ENCODE measurements at places on chromosomes 13 and 19. TPM values are rescaled to one million over a fixed set of nuclear protein-coding genes. Genes with fewer than 3 reads are reported as not detected.

- DNase-seq = no peak
Measured at GRCh38 chr19:50764409-50764808, 5.9 kb upstream of the GPR32 start.

The ZNF443 gene
- total RNA-seq = 4.1 TPM

The FKBP8 gene
- 431 TPM for total RNA-seq

GRCh38 chr13:61086087-61086486, 329.6 kb downstream of the PCDH20 start:
- no peak for DNase-seq

The ARHGAP33 gene
- total RNA-seq = 10.2 TPM
